ENCODE measurements at places on chromosomes 13 and 19.

DNA sequence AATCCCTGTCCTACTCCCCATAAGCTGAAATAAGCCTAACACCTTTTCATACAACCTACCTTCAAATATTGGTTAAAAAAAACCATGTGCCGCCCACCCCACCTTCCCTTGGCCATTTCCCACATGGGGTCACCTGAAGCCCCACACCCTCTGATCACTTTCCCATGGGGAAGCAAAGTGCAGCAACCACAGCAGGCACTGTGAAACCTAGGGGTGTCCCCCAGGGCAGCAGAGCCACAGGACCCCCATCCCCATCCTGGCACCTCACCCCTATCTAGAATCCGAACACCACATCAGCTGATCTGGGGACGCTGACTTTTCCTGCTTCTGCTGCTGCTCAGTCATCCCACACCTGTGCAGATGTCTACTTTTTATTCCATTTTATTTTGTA lies 19.9 kb downstream of the CEACAM21 start:
- DNase-seq = no peak

- no peak for DNase-seq
Measured at GRCh38 chr13:110825516-110825915, 89.4 kb downstream of the ANKRD10 start.

DNA sequence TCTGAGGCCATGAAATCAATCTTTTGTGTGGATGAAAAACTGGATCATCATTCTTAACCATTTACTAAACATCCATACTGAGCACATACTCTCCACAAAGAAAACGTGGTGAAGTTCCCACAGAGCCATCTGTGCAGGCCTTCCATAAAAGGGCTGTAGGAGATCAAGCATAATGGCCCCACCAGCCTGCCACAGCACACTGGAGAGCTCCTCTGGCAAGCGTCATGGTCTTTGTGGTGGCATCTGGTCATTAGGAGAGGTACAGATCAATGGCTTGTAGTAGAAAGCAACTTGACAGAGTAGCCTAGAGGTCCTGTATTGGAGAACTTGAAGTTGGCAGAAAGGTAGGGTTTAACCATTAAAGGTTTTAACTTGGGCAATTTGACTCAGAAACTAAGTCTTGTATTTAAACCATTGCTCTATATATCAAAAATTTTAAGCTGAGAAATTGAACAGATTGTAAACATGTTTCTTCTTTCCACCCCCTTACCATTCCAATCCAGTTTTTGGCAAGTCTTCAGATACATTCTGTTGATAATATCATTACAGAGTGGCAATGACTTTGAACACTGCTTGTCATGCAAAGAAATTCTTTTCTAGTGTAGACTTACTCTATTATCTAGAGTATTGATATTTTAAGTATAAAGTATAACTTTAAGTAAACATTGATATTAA lies 128.3 kb downstream of the LMO7 start:
- no peak for DNase-seq

DNA sequence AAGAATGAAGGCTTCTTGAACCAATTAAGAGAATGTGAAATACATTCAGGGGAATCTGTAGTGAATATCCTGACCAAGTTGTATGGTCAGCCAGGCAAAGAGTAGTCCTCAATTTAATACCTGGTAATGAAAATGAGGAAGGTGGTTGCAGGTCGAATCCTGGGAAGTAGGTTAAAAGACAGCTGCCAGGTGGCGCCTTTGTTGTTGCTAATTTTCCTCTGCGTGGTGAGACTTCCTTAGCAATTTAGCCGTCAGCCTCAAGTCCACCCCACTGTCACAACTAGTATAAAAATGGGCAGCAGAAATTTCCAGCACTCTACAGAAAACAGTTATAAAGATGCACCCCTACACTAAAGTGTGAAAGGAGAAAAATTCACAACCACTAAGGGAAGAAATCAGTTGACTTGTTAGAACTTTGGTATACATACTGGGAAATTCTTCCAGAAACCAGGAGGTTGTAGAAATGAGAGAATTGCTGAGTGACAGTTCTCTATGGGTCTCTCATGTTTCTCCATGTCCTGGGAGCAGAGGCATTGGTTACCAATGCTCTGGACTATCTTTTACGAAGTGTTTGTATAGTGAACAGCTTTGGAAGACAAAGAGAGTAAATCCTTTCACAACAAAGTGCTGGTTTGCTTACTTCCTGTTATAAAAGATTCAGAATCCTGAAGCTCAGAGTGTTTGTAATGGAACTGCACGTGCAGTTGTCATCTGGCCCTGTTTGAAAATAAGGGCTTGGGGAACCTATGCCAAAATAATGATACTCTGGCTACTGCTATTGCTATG lies 235.9 kb downstream of the NHLRC3 start:
- DNase-seq = no peak

DNA sequence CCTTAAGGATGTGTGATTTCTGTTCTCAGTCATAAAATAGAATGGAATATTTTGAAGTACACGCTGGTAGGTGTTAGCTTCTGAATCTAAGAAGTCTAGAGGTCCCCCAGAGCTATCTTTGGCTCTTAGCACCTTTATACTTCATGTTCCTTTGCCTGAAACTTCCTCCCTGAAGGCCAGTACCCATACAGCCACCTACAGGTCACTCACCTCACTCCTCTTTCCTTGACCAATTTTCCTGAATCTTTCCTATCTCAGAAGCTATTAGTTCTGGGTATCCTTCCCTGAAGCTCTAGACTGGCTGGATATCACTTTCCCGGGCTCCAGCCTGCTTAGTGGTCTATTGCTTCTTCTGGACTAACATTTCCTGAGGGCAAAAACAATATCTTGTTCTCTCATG lies 93.4 kb upstream of the EDNRB start:
- DNase-seq = no peak

DNA sequence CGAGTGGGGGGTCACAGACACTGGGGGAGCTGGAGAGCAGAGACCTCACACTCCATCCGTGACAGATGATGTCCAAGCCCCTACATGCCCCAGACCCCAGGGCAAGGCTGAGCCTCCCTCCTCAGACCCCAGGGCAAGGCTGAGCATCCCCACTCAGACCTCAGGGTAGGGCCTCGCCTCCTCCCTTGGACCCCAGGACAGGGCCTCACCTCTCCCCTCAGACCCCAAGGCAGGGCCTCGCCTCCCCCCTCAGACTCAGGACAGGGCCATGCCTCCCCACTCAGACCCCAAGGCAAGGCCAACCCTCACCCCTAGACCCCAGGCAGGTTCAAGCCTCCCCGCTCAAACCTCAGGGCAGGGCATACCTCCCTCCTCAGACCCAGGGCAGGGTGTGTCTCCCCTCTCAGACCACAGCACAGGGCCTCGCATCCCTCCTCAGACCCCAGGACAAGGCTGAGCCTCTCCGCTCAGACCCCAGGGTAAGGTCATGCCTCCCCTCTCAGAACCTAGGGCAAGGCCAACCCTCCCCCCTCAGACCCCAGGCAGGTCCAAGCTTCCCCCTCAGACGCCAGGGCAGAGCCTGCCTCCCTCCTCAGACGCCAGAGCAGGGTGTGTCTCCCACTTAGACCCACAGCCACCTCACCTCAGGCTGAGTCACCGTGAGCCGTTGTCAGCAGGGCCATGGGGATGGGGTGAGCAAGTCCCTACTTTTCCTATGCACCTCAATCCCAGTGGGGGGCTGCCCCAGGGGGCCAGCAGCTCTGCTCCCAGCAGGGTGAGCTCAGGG lies 1.7 kb upstream of the S1PR4 start:
- DNase-seq = no peak

- DNase-seq = no peak
Measured at GRCh38 chr13:97205982-97206381, 16.2 kb upstream of the MBNL2 start.

DNA sequence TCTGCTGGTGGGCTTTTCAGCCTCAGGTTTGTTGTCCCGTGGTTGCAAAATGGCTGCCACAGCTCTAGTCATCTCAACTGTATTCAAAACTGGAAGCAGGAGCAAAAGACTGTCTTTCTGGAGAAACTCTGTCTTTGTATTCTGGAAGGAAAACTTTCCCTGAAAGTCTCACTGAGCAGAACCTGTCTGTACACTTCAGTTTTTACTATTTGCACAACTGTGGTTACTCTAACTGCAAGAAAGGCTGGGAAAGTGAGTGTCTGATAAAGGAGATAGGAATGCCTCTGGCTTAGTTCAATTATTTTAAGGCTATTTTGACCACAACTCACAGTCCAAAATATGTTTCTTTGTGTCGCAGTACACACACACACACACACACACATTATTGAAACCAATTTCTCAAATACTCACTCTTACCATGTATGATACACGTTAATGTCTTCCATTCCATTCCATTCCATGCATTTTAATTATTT lies 49.7 kb upstream of the EHD2 start:
- no peak for DNase-seq

DNA sequence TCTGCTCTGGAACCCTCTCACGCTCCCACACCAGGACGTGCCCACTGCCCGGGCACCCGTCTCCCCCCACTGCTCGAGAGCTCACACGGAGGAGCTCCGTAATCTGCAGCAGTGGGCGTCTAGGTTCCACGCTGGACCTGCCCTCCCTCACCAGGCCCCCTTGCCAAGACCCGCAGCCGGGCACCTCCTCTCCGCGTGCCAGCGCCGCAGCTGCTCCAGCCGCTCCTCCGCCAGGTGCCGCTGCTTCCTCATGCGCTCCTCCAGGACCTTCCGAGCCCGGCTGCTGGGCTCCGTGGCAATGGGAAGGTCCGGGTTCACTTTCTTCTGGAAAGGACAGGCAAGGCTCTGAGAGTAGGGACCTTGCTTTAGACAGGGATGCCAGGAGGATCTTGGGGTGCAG lies 35.0 kb upstream of the MATK start:
- DNase-seq = no peak

DNA sequence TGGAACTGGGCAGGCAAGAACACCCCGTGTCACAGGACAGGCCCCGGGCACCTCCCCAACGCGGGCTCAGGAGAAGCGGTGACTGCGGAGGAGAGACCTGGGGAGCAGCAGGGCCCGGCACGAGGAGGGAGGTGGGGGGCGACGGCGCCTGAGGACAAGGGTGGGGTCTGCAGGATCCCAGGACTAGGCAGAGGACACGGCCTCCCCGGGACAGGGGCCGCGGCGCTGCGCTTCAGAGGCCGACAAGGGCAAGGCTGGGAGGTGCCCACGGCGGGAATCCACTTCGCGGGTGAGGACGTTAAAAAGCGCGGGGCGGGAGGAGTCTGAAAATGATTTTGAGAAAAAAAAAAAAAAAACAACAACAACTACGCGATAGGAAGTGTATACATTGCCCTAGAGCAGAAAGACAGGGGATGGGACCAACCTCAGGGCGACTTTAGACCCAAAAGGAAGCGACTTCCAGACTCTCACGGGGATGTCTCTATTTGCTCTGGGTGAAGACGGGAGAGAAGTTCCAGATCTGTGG lies 44.9 kb downstream of the ZNF611 start:
- peak; percentile 61 for DNase-seq

DNA sequence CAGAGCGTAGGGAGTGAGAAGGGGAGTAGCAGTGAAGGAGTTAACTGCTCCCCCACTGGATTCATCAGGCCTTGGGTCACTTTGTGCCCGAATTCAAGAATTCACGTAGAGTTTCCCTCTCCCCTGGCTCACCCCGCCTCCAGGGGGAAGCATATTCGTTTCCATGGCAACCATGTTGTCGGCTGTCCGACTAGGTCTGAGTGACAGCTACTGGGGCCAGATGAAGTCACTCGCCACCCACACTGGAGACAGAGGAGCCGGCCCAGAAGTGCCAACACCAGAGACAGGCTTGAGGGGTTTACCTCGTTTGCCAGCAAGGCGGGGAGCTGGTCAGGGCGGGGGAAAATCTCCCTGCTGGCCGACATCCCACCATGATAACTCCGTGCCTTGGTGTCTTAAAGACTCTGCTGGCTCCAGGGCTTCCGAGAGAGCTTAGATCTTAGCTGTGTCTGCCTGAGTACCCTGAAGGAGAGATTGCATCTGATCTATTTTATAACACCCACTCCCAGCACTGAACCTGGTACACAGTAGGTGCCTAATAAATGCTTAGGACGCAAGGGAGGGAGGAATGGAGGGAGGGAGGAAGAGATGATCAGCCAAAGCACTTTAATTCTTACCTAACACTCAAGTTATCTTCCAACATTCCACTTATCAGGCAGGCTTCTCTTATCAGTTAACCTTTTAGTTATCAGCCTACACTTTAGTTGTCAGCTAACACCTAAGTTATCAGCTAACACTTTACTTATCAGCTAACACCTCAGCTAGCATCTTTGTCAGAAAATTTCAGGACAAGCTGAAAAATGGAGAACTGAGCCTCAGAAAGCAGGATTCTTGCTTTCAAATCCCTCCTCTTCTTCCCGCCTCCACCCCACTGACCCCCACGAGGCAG lies 57.2 kb upstream of the ZNRF4 start:
- DNase-seq = no peak

DNA sequence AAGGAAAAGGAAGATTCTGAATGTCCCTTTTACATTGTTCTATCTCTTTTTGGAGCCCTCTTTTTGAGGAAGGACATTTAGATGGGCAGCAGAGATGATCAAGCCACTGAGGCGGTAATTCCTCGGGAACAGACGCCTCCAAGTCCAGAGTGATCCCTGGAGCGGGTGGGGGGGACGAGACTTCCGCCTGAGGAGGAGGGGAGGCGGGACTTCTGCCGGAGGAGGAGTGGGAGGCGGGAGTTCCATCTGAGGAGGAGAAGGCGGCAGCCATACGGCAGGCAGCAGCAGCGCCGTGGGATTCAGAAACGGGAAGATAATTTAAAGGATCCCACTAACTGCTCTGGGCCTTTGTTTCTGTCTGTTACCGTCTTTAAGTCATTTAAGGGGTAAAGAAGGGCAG lies 37.6 kb upstream of the CD177 start:
- no peak for DNase-seq

- no peak for DNase-seq
Measured at GRCh38 chr19:16473875-16474392, 2.2 kb upstream of the EPS15L1 start.

- DNase-seq = no peak
Measured at GRCh38 chr19:7456964-7457541, 31.8 kb downstream of the PEX11G start.

DNA sequence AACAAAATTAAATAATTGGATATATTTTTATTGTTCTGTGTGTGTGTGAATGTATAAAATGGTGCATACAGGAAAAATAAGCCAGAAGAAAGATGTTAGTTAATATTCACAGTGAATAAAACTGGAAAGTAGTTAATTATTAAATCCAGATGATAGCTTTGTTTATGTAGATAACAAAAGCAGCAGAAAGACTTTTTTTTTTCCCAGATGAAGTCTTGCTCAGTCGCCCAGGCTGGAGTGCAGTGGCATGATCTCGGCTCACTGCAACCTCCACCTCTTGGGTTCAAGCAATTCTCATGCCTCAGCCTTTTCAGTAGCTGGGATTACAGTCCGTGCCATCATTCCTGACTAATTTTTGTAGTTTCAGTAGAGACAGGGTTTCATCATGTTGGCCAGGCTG lies 140.1 kb downstream of the ZNF486 start:
- no peak for DNase-seq

- no peak for DNase-seq
Measured at GRCh38 chr19:35703343-35703742, 1.0 kb upstream of the ZBTB32 start.
